ENCODE measurements at places on chromosomes 6 and 20.

GRCh38 chr6:16673011-16673797, 88.1 kb downstream of the ATXN1 start:
- no peak for DNase-seq

GRCh38 chr20:9068841-9069663, at the start of gene PLCB4:
TSS of gene PLCB4 (plus strand) at chr20:9069087. CDS start at chr20:9307815, 238,728 bp downstream.
- no peak for DNase-seq

DNA sequence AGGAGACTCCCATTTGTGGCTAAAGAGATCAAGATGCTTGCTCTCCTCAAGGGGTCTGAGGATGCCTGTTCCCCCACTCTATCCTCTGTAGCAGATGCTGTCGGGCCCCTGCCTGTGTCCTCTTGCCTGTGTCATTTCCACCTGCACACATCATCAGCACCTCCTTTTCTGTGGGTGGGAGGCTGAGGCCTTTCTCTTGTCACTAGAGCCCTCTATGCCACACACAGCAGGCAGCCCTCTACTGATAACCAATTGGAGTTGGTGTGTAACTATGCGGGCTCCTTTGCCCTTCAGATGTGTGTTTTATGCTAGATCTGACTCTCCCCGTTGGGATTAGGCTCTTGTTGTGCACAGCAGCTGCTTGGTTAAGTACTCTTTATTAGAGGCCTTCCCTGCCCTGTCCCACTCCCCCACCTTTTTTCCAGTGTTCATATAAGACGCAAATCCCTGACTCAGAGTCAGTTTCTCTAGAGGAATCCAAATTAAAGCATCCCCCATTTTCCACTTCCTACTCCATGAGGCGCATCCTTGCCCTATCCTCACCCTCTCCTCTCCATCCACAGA, 7.7 kb downstream of the TREML2 start:
- DNase-seq, result no peak

DNA sequence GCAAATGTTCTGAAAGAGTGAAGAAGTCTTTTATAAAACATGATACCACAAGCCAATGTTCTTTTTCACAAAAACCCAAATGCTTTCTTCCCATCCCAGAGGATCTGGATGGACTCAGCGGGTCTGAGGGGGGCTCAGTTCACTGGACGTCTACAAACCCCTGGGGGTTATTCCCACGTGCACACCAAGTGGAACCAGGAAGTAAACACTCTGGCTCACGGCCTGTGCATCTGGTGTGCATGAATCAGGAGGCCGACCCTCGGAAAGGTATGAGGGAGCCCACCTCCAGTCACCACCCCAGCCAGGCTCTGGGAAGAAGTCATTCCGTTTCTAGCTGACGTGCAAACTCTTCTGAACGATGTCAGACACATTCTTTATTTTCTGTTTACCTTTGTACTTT, 252.2 kb downstream of the DLL1 start:
- no peak for DNase-seq

DNA sequence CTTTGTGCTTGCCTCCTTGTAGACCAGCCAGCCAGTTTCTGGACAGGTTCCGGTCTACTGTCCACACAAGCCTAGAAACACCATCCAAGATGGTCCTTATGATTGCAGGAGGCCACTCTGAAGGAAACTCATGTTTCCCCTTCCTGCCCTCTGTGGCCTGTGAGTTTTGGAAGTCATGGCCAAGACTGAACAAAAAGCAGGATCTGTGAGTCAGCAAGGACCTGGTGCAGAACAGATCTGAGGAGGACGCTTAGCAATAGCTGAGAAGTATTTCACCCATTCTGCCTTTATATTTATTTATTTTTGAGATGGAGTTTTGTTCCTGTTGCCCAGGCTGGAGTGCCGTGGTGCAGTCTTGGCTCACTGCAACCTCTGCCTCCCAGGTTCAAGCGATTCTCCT, 134.6 kb upstream of the EEF1E1 start:
- DNase-seq, result no peak

GRCh38 chr6:21987501-21987957, 309.3 kb downstream of the PRL start:
- no peak for DNase-seq

DNA sequence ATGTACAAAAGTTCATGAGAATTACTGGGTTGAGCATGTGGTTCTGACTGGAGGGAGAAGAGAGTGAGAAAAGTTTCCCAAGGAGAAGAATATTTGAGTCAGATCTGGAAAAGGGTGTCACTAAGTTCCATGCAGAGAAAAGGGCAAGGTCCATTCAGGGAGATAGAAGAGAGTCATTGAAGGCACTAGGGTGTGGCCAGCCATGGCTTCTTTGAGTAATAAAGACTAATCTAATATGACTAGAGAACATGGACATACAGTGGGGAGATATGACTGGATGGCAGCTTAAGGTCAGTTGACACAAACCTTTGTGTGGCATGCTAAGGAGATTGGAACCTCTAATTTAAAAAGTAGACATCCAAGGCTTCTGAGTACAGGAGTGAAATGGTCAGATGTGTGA, 10.7 kb upstream of the SLC17A4 start:
- no peak for DNase-seq

DNA sequence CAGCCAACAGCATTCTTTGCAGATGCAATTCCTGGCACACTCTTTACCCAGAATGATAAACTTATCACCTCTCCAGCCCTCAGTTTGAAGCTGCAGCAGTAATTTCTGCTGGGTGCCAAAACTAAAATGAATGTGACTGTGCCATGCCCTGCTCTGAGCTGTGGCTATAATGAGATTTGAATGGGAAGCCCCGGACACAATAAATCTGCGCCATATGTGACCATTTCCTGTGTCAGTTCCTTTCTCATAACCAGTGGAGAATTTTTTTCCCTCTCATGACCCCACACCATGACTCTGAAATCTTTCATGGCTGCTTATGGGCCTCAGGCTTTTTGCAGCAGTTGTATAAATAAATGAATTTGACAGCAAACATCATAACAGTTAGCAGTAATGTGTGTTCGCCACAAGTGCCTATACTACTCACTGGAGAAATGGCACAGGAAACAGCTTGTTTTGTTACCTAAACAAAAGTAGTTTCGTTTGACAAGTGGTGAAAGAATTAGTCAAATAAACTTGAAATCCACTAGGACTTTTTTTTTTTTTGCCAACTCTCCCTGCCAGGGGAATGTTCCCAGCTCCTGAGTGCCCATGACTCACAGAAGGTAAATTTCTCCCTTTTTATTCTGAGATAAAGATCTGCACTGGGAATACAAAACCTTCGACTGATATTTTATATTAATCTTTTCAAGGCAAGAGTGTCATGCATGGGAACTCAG, 408.4 kb downstream of the PKHD1 start:
- no peak for DNase-seq

- DNase-seq, result peak; percentile 69
Observed at GRCh38 chr6:24974182-24975171, 38.7 kb upstream of the RIPOR2 start.

DNA sequence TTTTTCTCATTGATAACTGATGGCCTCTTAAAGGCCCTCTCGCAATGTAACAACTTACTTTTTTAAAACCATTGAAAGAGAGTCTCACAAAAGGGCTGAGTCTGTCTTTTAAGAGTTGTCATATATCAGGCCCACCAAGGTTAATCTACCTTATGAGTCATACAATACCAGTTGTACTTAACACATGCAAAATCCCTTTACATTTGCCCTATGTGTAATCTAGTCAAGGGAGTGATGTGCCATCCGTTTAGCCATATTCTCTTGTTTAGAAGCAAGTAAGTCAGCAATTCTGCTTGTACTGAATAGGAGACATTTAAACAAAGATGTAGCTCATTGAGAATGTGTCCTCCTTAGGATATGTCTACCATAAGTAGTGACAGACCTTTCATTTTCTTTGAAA, 143.7 kb downstream of the TENT5A start:
- no peak for DNase-seq

GRCh38 chr6:37209461-37210205, 39.7 kb downstream of the PIM1 start:
- DNase-seq, result peak; percentile 81

DNA sequence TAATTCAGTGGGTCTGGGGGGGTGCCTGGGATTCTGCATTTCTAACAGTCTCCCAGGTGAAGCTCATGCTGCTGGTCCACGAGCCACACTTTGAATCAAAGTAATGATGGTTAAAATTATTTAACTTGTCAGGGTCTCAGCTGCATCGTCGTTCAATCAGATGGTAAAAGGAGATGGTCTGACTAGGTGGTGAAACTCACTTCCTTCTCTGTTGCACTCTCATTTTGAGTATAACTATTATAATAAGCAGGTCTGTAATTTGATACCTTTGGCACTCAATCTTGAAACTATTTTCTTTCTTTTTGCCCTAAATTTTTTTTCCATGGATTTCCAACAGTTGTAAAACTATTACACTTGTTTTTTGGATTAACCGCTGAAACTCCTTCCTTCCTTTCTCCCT, 292.5 kb downstream of the FARS2 start:
- no peak for DNase-seq

- DNase-seq, result no peak
Observed at GRCh38 chr6:117600008-117600743, 2.1 kb downstream of the GOPC start.

- DNase-seq, result no peak
Observed at GRCh38 chr20:47982574-47983360, 197.5 kb upstream of the SULF2 start.

DNA sequence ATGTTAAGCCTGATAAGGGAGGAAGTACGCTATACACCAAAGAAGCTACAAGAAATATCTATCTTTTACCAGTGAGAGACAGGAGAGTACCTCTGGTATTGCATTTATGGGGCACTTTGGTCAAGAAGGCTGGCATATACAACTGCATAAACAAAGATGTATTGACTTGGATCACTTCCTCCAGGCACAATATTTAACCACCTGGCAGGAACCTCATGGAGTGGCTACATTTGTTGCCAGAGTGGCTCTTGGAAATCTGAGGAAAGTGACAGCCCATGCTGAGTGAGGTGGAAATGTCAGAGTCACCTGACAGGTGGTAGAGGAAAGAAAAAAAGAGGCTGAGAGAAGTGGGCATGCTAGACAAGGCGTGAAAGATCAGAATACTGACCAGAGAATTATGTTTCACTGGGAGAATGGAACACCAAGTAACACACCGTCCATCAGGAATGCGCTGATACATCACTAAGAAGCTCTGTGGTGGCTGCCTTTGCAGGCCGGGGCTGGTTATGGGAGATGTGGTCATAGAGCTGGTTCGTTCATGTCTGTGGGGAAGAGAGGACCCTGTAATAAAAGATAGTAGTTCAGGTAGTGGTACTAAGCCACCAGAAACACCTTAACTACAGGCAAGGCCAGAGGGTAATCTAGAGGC, 61.4 kb upstream of the UFL1 start:
- DNase-seq, result no peak

- DNase-seq, result peak; percentile 31
Observed at GRCh38 chr6:145866456-145867396, 52.1 kb upstream of the FBXO30 start.

DNA sequence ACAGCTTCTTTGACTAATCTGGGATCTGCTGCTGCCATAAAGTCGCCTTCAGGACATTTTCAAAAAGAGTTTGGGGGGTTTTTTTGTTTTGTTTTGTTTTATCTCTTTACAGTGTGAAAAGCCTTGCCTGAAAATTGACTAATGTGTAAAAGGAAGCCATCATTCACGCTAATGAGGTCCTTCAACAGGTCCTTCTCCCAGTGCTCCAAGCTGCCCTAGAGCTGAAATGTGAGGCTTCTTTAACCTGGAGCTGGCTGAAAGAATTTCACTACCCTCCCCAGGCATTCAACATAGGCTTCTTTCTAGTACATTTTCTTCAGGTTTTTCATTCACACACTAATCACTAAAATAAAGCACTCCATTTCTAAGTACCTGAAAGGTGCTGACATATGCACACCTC, 145.1 kb upstream of the PRDM1 start:
- no peak for DNase-seq

- peak; percentile 30 for DNase-seq
Observed at GRCh38 chr6:24775520-24776058, 852 bp downstream of the GMNN start.

DNA sequence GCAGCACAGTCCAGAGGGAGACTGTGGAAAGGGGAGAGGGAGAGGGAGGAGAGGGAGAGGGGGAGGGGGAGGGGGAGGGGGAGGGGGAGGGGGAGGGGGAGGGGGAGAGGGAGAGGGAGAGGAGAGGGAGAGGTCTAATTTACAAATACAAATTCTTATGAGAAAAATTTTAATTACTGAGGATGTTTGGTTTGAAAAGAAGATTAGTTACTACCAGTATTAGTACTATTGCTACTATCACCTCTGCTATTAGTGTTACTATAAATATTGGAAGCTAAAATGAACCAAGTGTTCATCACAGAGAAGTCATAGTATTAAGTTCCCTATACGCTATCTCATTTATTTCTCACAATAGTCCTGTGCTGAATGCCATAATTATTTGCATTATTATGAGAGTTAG, 14.3 kb upstream of the TSBP1 start:
- no peak for DNase-seq

DNA sequence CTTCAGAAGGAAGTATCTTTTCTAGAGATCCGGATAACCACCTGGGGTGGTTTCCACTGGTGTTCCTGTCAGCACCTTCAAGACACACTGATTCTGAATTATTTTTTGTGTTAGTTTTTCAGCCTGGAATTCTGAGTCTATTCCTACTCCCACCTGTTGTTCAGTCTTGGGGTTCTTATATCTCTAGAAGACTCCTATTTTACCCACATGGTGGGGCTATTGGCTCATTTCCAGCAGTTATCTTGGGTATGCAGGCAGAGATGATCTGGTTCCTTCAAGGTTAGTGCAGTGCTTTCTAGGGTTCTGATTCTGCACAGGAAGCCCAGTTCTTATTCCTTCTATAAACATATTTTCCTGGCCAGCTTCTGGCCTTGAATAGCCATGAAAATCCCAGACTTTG, 175.6 kb upstream of the PDE7B start:
- peak; percentile 41 for DNase-seq

DNA sequence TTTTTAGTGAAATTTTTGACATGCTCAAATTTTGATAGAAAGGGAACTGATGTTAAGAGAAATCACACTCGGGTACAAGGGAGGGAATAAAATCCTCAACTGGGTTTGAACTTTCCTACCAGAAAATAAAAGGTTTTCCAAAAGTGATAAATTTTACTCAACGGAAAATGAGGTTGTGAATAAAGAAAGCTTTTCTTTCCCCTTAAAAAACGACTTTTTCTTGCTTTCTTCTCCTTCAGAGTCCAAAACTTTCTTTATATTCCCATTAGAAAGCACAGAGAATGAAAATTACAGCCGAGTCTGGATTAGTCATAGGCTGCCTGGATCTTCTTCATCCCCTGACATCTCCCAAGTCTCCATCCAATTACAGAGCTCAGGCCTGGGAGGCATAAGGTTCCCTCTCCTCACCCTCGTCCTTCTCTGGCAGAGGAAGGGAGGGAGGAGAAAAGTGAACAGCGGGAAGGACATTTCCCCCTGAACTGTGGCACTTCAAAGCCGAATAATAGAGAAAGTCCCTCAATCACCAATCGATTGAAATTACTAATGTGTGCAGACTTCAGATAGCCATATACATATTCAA, 28.1 kb upstream of the QKI start:
- DNase-seq, result no peak

- DNase-seq, result peak; percentile 17
Observed at GRCh38 chr20:46990017-46990595, 95.5 kb downstream of the EYA2 start.

Measured in CD4-positive, alpha-beta T cell treated with Interleukin-15 for 4 hours (primary cell).